Activated CD8-positive, alpha-beta memory T cell treated with anti-CD3 and anti-CD28 coated beads, Interleukin-2, amount 10 ng/mL, durations not matched to agents 7 days and 5 days (primary cell): ENCODE measurements at places on chromosomes 7 and 10. TPM values are rescaled to one million over a fixed set of nuclear protein-coding genes. Genes with fewer than 3 reads are reported as not detected.

DNA sequence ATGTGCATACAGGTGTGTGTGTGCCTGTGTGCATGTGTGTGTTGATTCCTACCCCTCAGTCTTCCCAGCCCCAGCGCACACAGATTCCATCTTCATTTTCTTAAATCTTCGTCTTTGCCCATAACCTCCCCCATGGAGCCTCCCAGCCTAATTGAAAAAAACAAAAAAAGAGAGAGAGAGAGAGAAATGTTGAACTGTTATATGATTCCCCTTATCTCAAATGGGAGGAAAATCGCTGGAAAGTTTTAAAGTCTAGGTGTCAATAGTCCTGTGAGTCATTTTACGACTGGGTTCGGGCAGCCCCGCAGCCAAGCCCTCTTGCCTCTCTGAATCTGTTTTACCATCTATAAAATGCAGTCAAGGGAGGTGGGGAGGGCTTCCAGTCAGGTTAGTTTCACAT, 60.9 kb downstream of the SPOCK2 start:
- H3K36me3 ChIP-seq = no peaks in the 10 kb centered on the region
- H3K4me3 ChIP-seq = no peak overlapping the region
- no peak for DNase-seq
- no peak overlapping the region for H3K27ac ChIP-seq
- no peaks in the 10 kb centered on the region for H3K4me1 ChIP-seq

Gene SLC4A2
- 114 TPM for total RNA-seq

Gene COBL
- not detected for total RNA-seq

Gene PTF1A
- not detected for total RNA-seq

GRCh38 chr7:1053816-1054370, 9.5 kb downstream of the GPR146 start:
- peaks cover 14% of the 10 kb centered on the region for H3K4me1 ChIP-seq
- no peak for DNase-seq
- no peak overlapping the region for H3K27ac ChIP-seq
- H3K4me3 ChIP-seq = no peak overlapping the region
- H3K36me3 ChIP-seq = no peaks in the 10 kb centered on the region
- H3K27me3 ChIP-seq = no peaks in the 10 kb centered on the region

Gene SND1
- total RNA-seq = 166 TPM

DNA sequence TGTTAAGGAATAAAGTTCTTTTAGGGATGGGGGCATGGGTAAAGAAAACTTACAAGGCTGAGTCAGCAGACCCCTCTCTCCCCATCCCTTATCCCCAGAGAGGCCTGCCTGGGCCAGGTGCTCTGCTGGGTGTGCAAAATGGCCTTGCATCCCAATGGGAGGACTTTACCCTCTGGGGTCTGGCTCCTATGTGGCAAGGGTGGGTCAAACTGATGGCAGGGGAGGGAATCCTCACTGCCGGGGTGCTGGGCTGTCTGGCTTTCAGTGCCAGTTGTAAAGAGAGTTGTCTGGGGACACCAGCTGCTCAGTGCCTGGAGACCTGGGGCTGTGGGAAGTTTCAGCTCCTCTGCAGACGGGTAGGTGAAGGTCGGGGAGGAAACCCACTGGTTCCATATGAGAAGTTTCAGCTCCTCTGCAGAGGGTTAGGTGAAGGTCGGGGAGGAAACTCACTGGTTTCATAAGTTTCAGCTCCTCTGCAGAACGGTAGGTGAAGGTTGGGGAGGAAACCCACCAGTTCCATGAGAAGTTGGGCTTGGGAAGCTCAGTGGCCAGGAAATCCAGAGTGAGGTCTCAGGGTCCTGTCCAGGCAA, 127.2 kb upstream of the PODXL start:
- H3K27me3 ChIP-seq = peaks cover 21% of the 10 kb centered on the region
- no peaks in the 10 kb centered on the region for H3K4me1 ChIP-seq
- H3K36me3 ChIP-seq = no peaks in the 10 kb centered on the region
- no peak overlapping the region for H3K4me3 ChIP-seq
- H3K27ac ChIP-seq = no peak overlapping the region
